NCI-H1417 (cell line): ENCODE measurements at places on chromosomes 16 and 17.
A peak's percentile ranks its signal among the peaks of the same experiment; 100 is the strongest.

DNA sequence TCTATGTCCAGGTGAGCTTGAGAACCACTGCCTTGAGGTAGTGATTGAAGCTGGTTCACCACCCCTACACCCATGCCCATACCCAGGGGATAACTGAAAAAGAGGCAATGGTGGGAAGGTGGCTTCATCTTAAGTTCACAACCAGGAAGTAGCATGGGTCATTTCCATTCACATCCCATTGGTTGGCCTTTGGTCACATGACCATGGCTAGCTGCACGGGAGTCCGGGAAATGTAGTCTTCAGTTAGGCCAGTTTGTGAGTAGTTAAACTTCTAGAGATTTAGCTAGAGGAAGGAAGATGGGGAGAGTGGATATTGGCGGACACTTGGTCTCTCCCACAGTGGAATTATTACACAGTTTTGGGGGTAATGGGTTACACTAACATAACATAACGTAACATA lies 92.9 kb downstream of the RGS9 start:
- no peak for DNase-seq

DNA sequence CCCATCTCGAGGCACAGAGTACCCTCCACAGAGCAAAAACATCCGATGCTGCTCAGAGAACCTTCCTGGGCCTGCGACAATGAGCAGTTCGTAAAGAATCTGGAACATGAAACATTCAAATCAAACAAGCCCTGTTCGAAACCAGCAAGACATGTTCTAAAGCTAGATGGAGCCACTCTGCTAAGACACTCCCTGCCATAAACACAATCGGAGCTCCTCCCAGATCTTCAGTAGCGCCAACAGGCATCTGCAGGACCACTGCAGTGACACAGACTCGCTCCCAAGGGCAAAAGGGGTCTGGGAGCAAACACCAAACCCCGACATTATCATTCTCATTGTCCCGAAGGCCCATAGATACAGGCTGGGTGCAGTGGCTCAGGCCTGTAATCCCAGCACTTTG lies 108.7 kb downstream of the ZFHX3 start:
- DNase-seq, result no peak

- no peak for DNase-seq
Observed at GRCh38 chr16:31386157-31386984, 6.8 kb upstream of the ITGAD start.

DNA sequence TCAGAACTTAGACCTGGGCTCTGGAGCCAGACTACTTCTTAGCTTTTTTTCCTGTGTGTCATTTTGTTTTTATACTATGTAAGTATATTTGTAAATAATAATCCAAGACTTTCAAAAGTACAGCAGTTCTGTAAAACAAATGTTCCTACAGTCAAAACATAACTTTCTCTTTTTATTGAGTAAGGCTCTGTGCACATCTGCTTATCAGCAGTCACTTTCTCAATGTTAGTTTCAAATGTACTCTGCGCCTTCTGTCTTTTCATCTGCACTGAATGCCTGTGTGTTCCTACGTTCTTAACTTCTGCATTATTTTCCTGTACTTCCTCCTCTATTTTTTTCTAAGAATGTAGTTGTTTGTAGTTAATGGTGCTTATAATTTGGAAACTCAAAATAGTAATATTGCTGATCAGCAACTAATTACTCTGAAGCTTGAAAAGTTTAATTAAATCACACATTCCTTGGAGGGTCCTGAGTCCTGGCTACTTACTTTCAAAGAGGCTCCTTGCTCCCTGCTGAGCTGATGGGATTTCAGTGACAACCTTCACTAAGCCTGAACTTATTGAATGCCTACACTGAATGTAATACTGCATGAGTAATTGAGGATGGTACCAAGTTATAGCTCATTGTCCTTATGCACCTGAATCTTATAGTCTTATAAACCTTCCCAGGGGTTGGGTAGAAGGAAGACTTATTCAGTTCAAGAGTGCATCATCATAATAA lies 329.9 kb downstream of the KCNJ2 start:
- no peak for DNase-seq

DNA sequence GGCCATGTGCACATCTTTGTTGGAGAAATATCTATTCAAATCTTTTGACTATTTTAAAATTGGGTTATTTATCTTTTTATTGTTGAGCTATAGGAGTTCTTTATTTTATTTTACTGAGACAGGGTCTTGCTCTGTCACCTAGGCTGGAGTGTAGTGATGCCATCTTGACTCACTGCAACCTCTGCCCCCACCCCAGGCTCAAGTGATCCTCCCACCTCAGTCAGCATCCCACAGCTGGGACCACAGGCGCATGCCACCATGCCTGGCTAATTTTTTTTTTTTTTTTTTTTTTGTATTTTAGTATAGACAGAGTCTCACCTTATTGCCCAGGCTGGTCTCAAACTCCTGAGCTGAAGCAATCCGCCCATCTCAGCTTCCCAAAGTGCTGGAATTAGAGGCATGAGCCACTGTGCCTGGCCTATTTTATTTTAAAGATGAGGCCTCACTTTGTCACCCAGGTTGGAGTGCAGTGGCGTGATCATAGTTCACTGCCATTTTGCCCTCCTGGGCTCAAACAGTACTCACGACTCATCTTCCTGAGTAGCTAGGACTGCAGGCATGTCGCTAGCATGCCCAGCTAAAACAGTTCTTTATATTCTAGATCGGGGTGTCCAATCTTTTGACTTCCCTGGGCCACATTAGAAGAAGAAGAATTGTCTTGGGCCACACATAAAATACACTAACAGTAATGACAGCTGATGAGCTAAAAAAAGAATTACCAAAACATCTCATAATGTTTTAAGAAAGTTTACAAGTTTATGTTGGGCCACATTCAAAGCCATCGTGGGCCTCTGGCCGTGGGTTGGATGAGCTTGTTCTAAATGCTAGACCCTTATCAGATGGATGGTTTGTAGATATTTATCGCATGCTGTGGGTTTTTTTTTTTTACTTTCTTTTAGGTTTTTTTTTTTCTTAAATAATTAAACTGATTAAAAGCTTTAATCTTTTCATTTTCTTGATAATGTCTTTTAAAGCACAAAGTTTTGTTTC lies 13.7 kb downstream of the TENT4B start:
- DNase-seq, result no peak

DNA sequence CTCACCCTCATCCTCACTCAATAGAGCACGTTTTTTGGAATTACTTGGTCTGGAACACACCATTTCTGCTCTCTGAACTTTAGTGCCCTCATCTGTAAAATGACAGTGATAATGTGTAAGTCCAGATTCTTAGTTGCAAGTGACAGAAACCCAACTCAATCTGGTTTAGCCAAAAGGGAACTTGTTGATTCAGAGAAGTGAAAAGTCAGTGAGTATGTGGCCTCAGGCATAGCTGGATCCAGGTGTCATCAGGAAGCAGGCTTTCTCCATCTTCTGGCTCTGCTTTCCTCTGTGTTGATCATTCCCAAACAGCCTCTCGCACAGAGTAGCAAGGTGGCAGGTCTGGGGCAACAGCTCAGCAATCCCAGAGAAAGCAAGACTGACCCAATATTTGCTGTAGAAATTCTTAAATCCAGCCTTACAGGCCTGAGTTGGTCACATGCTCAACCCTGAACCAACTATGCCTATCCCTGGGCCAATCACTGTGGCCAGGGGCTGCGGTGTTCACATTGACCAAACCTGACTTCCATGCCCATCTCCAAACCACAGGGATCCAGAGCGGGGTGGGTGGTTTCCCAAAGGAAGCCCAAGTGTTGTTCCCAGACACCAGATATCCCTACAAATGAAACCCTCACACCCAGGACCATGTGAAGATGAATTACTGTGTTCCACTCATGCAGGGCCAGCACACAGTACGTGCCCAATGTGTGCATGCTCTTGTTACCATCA lies 23.3 kb upstream of the ALKBH5 start:
- no peak for DNase-seq

- no peak for DNase-seq
Observed at GRCh38 chr17:27567563-27567859, 63.5 kb upstream of the LGALS9 start.

- no peak for DNase-seq
Observed at GRCh38 chr16:72255786-72256185, 83.8 kb upstream of the PMFBP1 start.

DNA sequence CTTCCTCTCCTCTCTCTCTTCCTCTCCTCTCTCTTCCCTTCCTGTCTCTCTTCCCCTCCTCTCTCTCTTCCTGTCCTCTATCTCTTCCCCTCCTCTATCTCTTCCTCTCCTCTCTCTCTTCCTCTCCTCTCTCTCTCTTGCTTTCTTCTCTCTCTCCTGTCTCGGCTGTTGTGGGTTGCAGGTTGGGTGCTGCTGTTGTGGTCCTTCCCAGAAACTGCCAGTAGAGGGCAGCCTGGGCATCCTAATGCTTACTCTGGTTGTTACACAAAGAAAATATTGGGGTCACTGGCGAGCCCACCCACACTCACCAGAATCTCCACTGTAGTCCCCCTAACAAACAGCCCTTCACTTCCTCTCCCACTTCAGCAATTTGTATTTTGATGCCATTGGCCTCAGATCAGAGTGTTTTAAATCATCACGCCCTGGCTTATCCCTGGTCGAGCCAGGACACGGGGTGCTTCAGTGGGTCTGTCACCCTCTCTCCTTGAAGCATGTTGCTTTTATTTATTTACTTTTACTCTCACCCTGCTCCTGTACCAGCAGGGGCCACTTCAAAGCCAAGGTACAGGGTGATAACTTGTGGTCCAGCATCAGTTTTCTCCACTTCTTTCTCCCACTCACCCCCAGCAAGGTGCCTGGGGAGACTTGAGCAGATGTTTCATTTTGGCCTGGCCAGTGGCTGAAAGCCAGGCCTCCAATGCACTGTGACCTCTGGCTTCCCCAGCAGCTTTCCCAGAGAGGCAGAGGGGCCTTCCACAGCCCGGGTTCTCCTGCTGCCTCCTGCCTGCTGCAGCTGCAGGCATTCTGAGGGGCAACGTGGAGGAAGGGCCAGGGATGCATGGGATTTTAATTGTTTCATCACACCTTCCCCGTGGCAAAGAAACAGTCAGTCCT lies 4.7 kb upstream of the MMP15 start:
- DNase-seq, result peak; percentile 1

DNA sequence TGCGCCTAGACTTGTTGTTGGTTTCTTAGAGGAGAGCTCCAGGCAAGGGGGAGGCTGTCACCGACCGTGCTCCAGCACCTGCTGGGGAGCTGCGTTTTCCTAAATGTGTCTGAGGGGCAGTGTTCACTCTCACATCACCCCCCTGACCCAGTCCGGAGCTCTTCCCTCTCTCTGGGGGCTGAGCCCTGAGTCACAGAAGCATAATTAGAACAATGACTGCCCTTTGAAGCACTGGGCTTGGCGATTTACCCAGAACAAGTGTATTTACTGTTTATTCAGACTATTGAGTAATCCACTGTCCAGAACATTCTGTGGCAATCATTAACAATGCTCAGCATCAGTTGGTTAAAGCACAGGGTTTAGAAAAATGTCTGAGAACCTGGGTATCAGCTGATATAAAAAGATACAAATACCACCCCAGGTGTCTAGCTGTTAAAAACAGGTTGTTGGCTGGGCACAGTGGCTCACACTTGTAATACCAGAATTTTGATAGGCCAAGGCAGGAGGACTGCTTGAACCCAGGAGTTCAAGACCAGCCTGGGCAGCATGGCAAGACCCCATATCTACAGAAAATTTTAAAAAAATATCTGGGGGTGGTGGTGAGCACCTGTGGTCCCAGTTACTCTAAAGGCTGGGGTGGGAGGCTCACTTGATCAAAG lies 8.1 kb downstream of the CES4A start:
- DNase-seq, result no peak

GRCh38 chr17:880443-881269 lies 98.5 kb downstream of the MRM3 start:
- no peak for DNase-seq

DNA sequence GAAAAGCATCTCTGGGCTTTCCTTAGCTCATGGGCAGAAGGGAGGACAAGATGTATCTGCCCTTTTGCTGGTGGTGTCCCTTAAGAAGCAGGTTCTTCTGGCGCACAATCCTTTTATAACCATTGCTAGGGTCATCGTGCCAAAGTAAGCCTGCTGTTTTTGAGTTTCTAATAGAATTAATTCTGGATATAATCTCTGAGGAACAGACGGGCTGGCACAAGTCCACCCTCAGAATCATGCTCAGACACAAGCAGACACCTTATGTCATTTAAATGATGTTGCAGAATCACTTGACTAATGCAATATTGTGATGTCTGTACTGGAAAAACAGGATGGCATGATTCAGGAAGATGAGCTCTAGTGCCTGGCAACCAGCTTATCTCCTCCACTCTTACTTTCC lies 18.8 kb upstream of the MMD start:
- DNase-seq, result no peak

DNA sequence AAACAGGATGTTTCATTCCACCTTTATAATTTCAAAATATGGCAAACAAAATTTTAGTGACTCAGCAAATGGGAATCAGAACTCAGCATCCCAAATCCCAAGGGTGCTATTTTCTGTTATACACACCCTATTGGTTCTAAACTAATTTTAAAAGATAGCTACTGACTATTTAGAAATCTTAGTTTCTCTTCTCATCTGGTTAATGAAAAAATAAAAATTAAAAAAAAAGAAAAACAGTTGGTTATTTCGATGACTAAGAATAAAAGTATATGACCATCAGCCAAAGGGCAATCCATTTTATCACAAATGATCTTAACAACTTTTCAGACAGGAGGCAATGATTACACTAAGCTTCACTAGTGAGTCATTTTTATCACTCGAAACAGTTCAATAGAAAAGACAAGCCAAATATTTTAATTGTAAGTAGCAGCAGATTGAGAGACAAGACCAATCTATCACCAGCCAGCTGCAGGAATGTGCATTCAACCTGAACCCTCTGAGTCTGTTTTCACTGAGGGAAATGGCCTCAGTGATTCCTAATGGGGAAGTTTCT lies 15.2 kb downstream of the PHLPP2 start:
- DNase-seq, result no peak

DNA sequence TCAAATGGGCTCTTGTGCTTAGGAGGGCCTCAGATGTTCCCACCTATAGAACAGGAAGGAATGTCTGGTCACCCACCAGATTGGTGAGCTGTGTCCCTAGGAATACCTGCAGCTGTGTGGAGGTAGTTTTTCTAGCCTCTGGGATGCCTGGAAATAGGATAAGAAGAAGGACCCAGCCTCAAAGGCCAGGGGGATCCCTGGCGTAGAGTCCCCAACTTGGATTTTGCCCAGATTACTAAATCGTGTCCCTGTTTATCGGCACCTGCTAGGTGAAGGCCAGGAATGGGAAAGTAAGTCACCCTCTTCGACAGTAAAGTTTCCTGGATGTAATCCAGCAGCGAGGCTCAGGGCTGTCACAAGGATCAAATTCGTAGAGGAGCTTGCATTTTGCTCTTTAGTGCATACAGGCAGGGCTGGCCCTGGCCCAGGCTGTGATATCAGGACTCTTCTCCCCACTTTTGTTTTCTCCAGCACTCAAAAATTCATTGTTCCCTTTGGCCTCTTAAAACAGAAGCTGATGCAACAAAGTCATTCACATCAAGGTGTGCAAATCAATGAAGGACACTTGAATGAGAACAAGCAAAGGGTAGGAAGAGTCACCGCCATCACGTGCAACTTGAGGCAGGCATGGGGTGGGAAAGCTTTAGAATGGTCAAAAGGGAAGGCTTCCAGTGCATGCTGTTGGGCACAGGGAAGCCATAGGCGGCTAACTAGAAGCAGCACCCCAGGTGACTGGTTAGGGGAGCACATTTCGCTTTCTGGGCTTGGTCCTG lies 7.5 kb downstream of the SLC13A2 start:
- no peak for DNase-seq
